ENCODE measurements at places on chromosomes 7 and 10. TPM values are rescaled to one million over a fixed set of nuclear protein-coding genes. Genes with fewer than 3 reads are reported as not detected.

The PITRM1 gene
- total RNA-seq, result 61.2 TPM

The RTKN2 gene
- 9.9 TPM for total RNA-seq

The NAT16 gene
- not detected for total RNA-seq

The PGAM2 gene
- 0.78 TPM for total RNA-seq

The DNAJC12 gene
- 3.9 TPM for total RNA-seq

The TBL2 gene
- 88.3 TPM for total RNA-seq

The ASCC1 gene
- 33.3 TPM for total RNA-seq

The PNPLA8 gene
- total RNA-seq, result 38.7 TPM

The UPF2 gene
- 13.3 TPM for total RNA-seq

The PRR15 gene
- not detected for total RNA-seq

The TRDMT1 gene
- 9.9 TPM for total RNA-seq

The SHTN1 gene
- 3.4 TPM for total RNA-seq

The ZNF398 gene
- 11.1 TPM for total RNA-seq

The PVRIG gene
- total RNA-seq, result not detected

The NUTM2A gene
- total RNA-seq, result not detected

The SLC13A1 gene
- total RNA-seq, result not detected

The GPC2 gene
- 2.5 TPM for total RNA-seq

The WEE2 gene
- not detected for total RNA-seq

The VAX1 gene
- not detected for total RNA-seq

The ANKRD22 gene
- total RNA-seq, result not detected

The BRAF gene
- total RNA-seq, result 12.8 TPM
